ENCODE measurements at places on chromosomes 6 and 20.

DNA sequence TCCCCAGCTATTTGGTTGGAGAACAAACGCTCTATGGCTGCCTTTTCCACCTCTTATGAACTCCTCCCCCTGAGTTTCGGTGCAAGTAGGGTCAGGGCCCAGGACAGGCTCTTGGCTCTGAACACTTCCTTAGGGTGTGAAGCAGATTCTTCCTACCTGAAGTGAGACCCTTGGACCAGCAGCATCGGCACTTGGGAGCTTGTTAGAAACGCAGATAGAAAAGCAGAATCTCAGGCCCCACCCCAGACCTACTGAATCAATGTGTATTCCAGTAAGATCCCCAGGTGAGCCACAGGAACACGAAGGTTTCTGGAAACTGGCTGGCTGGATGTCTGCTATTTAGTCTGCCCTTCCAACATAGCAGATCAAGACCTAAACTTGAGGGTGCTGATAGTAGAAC lies 3.2 kb downstream of the FAM50B start:
- DNase-seq = no peak

- DNase-seq = no peak
These were observed 15.9 kb upstream of the FYN start for GRCh38 chr6:111888928-111889695.

- DNase-seq = no peak
These were observed 19.9 kb downstream of the GLYATL3 start for GRCh38 chr6:49519660-49520059.

- DNase-seq = no peak
These were observed 184.3 kb upstream of the SNX9 start for GRCh38 chr6:157638779-157639178.

- DNase-seq = no peak
These were observed 1286.0 kb upstream of the GJE1 start for GRCh38 chr6:140846503-140847261.

DNA sequence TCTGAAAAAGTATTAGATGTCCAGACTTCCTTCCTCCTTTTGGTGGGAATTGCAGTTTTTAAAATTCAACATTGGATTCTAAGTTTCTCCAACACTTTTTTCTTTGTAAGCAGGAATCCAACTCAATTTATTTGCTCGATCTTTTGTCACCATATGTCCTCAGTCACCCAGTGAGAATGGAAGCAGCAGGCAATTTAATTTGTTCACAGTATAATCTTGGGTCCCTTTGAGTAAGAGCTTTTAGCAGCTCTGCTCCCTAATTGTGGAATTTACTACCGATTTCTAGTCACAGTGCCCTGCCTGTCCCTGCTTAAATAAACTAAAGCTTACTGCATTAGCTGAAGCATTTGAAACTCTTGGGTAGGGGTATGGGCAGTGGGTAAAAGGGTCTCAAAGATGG lies 98.6 kb downstream of the BTBD3 start:
- DNase-seq = no peak

DNA sequence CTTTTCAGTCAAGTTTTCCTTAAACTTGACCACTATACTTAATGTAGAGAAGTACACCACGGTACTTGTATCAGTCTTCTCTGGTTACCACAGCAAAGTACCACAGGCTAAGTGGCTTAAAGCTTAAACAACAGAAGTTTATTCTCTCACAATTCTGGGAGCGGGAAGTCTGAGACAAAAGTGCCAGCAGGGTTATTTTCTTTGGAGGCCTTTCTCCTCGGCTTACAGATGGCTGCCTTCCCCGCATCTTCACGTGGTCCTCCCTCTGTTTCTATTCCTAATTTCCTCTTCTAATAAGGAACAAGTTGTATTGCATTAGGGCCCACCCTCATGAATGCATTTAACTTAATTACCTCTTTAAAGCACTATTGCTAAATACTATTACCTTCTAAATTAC lies 258.0 kb downstream of the PLCB1 start:
- no peak for DNase-seq

- no peak for DNase-seq
These were observed 4.6 kb downstream of the FILIP1 start for GRCh38 chr6:75489025-75489424.

GRCh38 chr20:6142348-6142993 lies 19.6 kb upstream of the FERMT1 start:
- DNase-seq = peak; percentile 1

- no peak for DNase-seq
These were observed 135.0 kb downstream of the CLIC5 start for GRCh38 chr6:45880676-45881075.

- no peak for DNase-seq
These were observed at the start of gene MYT1 for GRCh38 chr20:64164123-64164836. Gene MYT1, plus strand, starts transcription at chr20:64164452. Its CDS starts 34,410 bp downstream, at chr20:64198862.

- no peak for DNase-seq
These were observed 21.8 kb downstream of the MOCS1 start for GRCh38 chr6:39912446-39912845.

DNA sequence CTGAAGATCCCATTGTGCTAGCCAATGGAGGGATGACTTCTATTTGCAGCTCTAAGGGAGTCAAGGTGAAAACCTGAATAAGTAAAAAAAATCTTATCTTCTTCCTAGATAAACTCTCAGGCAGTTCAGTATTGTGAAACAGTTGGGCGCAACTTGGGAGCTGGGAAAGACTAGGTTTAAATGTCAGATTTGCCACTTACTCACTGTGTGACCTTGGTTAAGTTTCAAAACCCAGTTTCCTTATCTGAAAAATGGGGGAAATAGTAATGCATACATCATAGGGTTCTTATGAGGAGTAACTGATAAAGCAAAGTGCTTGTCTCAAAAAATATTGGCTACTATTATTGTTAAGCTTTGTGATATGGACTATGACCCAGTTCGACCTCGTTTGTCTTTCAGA lies 88.8 kb downstream of the CD83 start:
- no peak for DNase-seq

GRCh38 chr6:43981363-43981990 lies 145.8 kb downstream of the MRPL14 start:
- DNase-seq = no peak

DNA sequence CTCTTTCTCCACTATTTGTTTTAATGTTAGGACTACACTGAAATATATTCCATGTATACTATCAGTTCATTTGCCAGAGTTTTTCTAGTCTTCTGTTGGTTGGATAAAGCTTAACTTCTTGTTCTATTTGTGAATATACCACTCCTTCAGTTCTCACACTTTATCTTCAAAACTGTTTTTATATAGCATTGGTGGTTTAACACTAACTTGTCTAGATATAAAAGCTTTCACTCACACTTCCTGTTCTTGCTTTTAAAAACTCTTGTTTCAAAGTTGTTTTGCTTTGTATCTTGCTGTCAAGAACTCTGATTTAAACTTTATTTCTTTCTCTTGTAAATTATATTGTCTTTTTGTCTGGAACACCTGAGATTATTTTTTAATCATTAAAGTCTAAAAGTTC lies 226.8 kb upstream of the TENT5A start:
- no peak for DNase-seq

DNA sequence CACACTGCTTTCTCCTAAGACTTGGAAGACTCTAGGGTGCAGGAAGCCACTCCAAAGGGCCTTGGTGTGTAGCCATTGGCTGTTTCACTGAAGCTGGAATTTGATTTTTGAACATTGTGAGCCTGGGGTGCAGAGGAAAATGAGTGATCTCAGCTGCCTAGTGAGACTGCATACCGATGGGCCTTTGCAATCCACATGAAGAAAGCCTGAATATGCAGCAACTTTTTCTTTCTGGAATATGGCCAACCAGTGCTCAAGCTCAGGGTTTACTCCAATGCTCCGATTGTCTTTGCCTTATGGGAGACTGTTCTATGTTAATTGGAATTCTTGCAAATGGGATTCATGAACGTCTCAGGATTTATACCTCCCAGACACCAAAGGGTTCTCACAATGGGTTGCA lies 242.6 kb downstream of the DOK5 start:
- no peak for DNase-seq

- no peak for DNase-seq
These were observed 1.4 kb upstream of the POU3F2 start for GRCh38 chr6:98833057-98833306.

- DNase-seq = no peak
These were observed 63.9 kb downstream of the PDE10A start for GRCh38 chr6:165599121-165599520.

GRCh38 chr6:161444464-161444863 lies 170.6 kb upstream of the AGPAT4 start:
- DNase-seq = no peak

DNA sequence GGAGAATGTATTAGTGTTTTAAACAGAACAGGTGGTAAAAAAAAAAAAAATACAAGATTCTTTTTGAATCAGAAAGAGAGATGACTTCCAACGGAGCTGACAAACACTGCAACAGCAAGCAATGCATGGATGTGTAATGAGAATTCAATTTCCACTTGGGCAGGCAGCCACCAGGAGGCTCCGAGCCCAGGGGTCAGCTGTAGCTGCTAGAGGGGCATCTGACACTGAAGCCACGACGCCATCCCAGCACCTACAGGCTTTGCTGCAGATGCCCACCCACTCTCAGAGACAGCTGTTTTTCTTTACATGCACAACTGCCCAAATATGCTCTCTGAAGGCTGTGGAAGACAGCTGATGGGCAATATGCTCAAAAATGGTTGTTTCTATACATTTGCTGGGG lies 75.4 kb downstream of the ELOVL5 start:
- DNase-seq = no peak

DNA sequence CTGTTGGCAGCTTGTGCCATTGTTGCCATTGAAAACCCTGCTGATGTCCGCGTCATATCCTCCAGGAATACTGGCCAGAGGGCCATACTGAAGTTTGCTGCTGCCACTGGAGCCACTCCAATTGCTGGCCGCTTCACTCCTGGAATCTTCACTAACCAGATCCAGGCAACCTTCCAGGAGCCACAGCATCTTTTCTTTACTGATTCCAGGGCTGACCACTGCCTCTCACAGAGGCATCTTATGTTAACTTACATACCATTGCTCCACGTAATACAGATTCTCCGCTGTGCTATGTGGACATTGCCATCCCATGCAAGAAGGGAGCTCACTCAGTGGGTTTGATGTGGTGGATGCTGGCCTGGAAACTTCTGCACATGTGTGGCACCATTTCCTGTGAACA lies 221.8 kb upstream of the FAM83B start:
- DNase-seq = no peak

GRCh38 chr6:42271834-42272805 lies 54.5 kb upstream of the MRPS10 start:
- DNase-seq = no peak

DNA sequence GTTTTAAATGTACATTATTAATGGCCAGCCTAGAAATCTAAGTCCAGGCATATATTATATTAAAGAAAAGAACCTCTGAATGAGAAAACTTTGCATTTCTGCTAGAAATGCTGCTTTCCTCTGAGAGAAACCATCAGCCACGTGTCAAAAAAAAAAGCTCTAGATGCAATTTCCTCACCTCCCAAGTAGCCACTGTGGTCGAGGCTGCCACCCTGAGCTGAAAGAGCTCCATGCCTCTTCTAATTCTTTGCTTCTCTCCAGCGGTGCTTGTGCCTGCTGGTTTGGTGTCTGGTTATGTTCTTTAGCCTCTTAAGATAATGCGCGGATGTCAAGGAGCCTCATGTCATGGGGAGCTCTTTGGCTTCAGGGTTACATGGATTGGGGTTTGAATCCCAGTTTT lies 316.0 kb downstream of the TFAP2C start:
- no peak for DNase-seq

GRCh38 chr6:127968394-127968793 lies 67.5 kb upstream of the THEMIS start:
- DNase-seq = no peak

- no peak for DNase-seq
These were observed 432.4 kb downstream of the BMP2 start for GRCh38 chr20:7199861-7200260.

- no peak for DNase-seq
These were observed at the start of gene CCM2L for GRCh38 chr20:32010101-32010500. Gene CCM2L, plus strand, starts transcription at chr20:32010438. Its CDS starts 17 bp downstream, at chr20:32010455.

- no peak for DNase-seq
These were observed 758.0 kb upstream of the MMS22L start for GRCh38 chr6:98041056-98041455.

DNA sequence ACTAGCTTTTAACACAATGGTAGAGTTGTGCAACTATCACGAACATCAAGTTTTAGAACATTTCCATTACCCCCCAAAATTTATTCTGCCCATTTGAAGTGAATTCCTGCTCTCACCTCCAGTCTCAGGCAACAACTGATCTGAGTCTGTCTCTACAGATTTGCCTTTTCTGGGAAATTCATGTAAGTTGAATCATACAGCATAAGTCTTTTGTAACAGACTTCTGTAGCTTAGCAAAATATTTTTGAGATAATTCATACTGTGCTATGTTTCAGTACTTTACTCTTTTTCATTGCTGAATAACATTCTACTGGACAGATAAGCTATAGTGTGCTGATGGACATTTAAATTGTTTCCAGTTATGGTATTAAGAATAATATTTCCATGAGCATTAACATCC lies 447.3 kb upstream of the GJE1 start:
- DNase-seq = no peak

GRCh38 chr6:3894590-3895311 lies 45.6 kb downstream of the FAM50B start:
- DNase-seq = no peak

DNA sequence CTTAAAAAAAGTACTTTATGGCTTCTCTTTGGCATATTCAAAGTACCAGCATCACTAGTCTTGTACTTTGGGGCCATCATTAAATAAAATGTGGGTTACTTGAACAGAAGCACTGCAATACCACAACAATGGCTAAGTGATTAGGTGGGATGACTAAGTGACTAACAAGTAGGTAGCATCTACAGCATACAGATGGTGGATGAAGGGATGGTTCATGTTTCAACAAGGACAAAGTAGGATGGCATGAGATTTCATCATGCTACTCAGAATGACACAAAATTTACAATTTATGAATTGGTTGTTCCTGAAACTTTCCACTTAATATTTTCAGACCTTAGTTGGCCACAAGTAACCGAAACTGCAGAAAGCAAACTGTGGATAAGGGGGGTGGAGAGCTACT lies 7.7 kb downstream of the MPC1 start:
- DNase-seq = no peak

- DNase-seq = no peak
These were observed 301.9 kb upstream of the TBX18 start for GRCh38 chr6:85066266-85066665.

DNA sequence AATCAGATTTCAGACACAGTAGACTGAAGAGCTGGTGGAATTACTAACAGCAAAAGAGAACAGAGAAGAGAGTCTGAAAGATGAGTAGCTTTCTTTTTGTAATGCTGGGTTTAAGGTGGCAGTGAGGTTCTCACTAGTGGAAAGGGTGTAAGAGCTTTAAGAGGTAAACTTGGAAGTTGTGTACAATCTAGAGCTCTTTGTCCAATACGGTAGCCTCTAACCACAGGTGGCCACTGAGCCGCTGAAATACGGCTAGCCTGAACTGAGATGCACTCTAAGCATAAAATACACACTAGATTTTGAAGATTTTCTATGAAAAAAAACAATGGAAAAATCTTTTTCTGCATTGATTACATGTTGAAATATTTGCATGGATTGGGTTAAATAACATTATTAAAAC lies 4.0 kb downstream of the ELOVL2 start:
- no peak for DNase-seq

GRCh38 chr20:5880326-5880725 lies 70.0 kb downstream of the TRMT6 start:
- DNase-seq = no peak

Measured in activated T-helper 9 cell treated with anti-CD3 and anti-CD28 coated beads, Interleukin-2, amount 50 U/mL, for 16 hours (primary cell).